Stimulated activated CD4-positive, alpha-beta T cell treated with anti-CD3 and anti-CD28 coated beads, Interleukin-12 subunit alpha, Interleukin-12 subunit beta, amount 100 ng/mL, for 4 hours (primary cell): ENCODE measurements at places on chromosomes 11 and 22.

- no peak for DNase-seq
Observed at GRCh38 chr22:42895087-42895486, 38.0 kb upstream of the ARFGAP3 start.

DNA sequence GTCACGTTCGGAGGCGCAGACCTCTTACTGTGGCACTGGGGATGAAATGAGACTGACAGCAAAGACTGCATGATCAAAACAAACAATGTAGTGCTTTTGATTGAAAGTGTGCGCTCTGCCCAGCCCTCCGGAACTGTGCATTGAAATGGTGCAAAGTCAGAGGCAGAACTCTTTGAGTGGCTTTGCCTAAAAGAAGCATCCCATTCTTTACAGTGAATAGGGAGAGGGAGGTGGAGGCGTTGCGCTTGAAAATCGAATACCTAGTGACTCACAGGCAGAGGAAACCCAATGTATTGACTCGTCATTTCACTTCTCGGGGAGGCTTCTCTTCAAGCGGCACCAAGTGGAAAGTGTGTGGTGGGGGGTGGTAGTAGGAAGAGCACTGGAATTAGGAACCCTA, 10.9 kb downstream of the RCN1 start:
- no peak for DNase-seq

DNA sequence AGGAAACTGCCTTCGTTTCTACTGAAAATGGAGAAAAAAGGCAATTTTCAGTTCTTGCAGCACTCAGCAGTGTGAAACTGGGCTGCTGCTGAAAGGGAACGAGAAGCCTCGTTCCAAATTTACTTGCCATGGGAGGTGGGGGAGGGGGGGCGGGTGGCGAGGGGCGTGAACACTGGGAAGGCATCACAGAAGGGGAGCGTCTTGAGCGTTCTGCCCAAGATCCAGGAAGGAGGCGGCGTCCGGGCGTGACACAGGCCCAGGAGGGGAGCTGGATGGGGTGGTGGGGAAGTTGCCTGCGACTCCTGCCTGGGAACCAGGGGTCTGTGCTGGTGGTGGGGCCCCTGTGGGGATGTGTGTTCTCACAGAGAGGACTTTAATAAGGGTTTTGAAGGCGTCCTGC, 213.5 kb downstream of the CTTN start:
- DNase-seq: no peak

DNA sequence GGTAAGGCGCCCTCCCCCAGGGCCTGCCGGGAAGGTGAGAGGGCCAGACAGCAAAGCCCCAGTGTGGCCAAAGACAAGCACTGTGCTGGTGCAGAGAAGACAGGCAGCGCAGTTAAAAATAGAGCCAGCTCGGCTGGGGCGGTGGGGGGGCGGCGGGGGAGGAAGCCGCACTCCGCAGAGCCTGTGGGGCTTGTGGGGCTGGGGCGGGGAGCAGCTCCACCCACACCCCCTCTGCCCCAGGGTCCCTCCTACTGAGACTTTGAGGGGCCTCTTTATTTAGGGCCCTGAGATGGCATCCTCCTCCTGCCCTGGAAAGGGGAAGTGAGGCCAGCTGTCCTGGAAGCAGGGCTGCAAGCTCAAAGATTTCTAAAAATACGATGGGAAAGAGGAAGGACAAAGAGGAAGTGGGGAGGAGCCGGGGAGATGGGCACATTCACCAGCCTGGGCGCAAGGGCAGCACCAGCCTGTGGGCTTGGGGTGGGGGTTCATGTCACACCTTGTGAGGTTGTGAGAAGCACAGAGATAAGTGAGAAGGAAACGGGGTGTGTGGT, 2.6 kb downstream of the CYTH4 start:
- DNase-seq: no peak

- DNase-seq: no peak
Observed at GRCh38 chr11:46381819-46382645, 563 bp downstream of the MDK start.

GRCh38 chr11:44979543-44980399, 29.1 kb upstream of the TP53I11 start:
- no peak for DNase-seq
